ENCODE measurements at places on chromosomes 7 and 10. TPM values are rescaled to one million over a fixed set of nuclear protein-coding genes. Genes with fewer than 3 reads are reported as not detected.

GIMAP8 gene
- polyA plus RNA-seq, result 7.3 TPM

AOC1 gene
- polyA plus RNA-seq, result 0.08 TPM

FKBP6 gene
- polyA plus RNA-seq, result 0.12 TPM

LEP gene
- 0.05 TPM for polyA plus RNA-seq

HBP1 gene
- 55.4 TPM for polyA plus RNA-seq

All from hindlimb muscle (tissue), 1 donor.